NCI-H460 (cell line): ENCODE measurements at places on chromosomes 11 and 22.

- DNase-seq: no peak
Observed at GRCh38 chr11:30171661-30172060, 59.2 kb upstream of the FSHB start.

DNA sequence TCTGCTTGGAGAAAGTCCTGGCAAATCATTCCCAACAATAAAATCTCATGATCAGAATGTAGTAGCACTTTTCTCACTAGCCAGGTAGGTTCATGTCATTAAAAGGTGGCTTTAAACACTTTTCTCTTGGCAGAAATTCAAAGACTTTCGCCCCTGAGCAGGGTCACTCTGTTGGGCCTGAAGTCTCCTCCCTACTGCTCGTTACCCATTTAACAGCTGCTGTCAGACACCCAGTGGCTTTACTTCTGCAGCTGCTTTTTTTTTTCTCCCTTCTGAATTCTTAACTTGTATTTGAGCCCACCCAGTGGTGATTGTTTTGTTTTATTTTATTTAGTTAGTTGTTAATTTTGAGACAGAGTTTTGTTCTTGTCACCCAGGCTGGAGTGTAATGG lies 25.0 kb downstream of the ARHGAP8 start:
- no peak for DNase-seq

DNA sequence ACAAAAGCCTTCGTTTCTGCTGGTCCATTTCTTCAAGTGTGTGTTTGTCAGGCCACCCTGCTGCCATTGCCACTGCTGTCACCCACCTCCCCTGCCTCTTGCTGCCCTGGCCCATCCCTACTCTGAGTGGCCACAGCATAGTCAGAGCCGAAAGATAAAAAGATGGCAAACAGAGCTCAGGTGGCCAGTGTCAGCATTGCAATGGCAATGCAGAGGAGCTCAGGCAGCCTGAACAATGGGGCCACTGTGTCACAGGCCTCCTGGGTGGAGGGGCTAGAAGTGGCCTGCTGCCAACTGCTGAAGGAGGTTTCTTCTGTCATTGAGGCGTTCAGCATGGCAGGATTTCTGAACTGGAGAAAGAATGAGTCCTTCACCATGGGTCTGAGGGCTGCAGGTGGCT lies 137.1 kb downstream of the CSNK2A3 start:
- DNase-seq: no peak

DNA sequence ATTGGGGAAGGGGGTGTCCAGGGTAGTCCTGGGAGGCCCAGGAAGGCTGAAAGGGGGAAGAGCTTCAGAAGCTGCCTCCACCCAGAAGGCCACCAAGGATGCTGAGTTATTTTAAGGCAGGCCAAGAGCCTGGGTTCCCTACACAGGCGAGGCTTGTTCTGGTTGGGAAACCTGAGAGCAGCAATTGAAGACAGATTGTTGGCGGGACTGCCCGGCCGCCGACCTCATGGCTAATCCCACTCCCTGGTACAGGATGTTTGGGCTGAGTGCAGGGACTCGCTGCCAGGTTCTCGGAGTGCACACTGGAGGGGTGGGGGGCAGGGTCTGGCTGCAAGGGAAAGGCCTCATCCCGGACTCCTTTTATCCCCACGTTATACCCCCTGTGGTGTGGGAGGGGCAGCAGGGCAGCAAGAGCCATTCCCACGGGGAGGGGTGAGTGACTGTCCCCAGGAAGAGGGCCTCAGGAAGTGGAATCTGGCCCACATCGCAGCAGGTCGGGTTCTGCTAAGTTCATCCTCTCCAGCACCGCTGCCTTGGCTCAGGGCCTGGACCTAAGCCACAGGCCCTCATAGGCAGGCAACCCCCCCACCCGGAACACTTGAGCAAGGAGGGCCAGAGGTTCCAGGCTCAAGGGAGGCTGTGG lies 43.6 kb upstream of the PRR5 start:
- DNase-seq: no peak

DNA sequence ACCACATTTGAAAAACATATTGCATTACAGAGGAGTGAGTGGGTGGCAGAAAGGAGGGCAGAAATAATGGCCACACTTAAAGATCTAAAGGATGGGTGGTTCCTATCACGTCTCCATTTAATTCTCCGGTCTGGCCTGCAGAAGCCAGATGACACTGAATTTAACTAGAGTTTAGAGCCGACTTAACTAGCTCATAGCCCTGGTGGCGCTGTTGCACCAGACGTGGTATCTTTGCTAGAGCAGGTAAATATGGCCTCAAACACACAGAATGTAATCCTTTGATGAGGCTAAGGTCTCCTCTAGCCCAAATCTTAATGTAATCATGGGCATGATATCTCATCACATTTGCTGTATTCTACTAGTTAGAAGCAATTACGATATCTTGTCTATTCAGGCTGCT lies 51.5 kb upstream of the GAL start:
- peak; percentile 48 for DNase-seq

DNA sequence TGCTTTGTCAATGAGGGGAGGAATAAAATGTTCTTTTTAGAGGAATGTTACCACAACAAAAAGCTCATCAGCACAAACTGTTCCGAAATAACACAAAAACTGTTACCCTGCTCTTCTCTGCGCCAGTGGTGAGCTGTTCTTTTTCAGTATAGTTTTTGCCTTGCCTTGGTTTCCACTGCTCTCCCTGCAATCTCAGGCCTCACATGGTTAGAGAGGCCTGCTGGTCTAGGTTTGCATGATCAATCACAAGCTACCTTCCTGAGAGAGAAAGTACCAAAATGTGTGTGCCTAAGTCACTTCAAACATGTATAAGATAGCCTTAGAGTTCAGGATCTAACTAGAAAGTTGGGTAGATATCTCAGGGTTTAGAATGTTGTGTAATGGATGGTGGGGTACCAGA lies 114.6 kb downstream of the STIM1 start:
- DNase-seq: no peak

DNA sequence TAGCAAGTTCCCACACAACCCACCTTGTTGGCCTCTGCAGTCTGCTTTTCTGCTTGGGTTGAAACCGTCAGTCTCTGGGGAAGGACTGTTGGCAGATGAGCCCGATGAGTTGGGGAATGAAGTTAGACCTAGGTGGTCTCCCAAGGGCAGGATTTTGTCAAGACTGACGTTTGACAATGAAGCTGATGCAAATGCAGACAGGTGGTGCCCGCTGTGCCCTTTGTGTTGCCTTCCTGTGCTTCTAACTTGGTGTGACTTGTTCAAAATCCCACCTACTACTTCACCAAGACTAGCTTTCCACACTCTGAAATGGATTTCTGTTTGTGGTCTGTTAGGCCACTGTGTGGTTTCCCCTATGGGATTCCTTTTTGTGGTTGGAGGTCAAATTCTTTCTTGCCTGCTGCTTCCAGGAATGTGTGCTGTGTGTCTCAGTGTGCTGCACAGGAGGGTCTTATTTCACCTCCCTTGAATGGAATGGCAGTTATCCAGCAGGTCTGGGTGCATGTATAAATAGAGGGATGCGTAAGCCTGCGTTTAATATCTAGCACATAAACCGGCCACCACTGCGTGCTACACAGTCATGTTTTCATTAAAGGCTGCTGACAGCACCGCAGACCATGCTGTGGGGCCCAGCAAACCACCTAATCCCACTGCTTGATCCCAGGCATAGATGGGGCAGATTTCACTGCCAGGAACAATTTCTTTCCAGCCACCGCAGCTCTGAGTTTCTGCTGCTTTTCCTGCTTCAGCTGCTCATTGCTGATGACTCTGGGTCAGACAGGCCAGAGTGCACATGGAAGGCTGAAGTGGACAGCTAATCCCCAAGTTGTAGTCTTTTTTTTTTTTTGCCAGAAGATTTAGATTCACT lies 44.8 kb downstream of the ADAMTS8 start:
- DNase-seq: no peak

DNA sequence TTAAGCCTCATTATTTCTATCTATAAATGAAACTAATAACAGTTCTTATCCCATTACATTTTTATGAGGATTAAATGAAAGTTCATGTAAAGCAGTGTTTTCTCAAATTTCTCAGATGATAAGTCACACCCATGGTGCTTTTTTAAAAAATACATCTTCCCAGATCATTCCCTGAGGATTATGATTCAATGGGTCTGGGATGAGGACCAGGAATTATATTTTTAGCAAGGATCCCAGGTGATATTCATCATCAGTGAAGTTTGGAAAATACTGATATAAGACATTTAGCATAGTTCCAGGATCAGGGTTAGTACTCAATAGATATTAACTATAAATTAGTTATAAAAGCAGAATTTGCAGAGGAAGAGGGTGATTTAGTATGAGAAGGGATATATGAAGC lies 89.1 kb downstream of the BBOX1 start:
- no peak for DNase-seq

GRCh38 chr11:6006395-6006794 lies 351 bp downstream of the OR56A4 start:
- no peak for DNase-seq

DNA sequence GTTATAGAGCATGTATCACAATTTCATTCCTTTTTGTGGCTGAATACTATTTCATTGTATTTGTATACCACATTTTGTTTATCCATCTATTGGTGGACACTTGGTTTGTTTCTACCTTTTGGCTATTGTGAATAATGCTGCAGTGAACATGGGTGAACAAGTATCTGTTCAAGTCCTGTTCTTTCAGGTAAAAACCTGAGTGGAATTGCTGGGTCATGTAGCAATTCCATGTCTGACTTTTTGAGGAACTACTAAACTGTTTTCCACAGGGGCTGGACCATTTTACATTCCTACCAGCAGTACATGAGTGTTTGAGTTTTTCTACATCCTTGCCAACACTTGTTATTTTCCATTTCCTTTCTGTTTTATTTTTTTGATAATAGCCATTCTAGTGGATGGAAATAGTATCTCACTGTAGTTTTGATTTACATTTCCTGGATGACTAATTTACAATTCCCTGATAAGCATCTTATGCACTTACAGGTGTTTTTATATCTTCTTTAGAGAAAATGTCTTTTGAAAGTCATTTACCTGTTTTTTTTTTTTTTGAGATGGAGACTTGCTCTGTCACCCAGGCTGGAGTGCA lies 12.2 kb downstream of the CABIN1 start:
- DNase-seq: no peak

DNA sequence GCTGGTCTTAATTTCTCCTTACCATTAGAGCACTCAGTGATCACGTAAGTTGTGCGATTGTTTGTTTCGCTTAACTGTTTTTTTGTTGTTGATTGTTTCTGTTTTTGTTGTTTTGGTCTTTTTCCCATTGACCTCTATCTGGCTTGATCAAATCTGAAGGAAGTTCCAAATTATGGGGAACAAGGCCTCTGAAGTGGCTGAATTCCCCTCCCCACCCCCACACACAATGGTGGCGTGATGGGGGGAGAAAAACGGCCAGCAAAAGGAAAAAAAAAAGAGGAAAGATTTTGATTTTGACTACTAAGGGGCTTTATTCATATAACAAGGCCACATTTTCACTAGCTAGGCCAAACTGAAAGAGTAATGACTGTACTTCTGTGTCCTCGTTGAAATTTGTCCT lies 53.6 kb downstream of the OSBPL5 start:
- DNase-seq: no peak

DNA sequence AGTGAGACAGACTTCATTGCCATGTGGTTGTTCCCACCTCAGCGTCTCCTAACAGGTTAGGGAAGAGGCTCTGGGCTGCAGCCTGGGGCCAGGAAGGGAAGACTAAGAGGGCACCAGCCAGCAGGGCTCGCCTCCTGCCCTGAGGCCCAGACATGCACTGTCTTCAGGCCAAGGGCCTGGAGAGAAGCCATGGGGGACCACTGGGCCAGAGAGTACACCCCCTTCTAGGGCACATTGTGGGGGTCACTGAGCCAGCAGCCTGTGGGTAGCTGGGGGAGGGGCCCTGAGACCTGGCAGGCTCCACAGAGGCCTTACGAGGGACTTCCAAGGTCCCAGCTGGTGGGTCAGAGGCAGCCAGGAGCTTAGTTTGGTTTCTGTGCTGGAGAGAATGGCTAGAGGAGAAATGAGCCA lies 25.0 kb upstream of the MYRF start:
- DNase-seq: no peak

- DNase-seq: no peak
Observed at GRCh38 chr11:59761993-59762392, 6.8 kb downstream of the STX3 start.

DNA sequence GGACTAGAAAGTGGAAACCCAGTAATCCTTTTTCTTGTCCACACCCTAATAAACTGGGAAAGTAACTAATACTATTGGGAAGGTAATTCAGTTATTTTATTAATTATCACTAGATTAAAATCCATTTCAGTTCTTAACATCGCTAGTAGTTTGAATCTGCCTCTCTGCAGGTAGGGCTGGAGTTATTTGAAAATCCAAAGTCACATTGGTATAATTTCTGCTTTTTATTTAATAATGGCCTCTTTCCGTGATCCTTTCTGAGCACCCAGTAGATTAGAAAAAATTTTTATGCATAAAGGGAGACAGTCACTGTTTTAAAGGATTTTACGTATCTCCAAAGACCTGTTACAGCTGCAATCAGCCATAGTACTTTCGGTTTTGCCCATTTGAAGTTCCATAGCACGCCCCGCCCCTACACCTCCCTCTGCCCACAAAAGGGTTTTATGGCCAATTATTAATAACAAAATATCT lies 605 bp upstream of the COPB1 start:
- DNase-seq: no peak

GRCh38 chr11:76380159-76380976 lies 564 bp downstream of the THAP12 start:
- no peak for DNase-seq

DNA sequence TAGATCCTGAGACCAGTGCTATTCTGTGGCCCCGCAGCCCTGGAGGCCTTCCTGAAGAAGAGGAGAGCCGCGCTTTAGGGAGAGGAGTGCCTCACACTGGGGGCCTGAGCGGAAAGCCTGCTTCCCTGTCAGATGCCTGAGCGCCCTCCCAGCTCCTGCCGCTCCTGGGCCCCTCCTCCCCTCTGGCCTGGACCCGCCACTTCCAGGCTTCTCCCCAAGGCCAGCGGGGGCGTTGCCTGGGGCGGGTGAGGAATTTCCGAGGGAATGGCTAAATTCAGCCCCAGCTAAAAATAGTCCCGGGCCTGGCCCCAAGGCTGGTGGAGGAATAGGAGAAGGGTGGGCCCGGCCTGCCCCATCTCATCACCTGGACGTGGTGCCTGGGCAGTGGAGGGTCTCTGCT lies 15.4 kb downstream of the ARHGEF17 start:
- no peak for DNase-seq

GRCh38 chr11:77967121-77967520 lies 27.3 kb downstream of the INTS4 start:
- no peak for DNase-seq

DNA sequence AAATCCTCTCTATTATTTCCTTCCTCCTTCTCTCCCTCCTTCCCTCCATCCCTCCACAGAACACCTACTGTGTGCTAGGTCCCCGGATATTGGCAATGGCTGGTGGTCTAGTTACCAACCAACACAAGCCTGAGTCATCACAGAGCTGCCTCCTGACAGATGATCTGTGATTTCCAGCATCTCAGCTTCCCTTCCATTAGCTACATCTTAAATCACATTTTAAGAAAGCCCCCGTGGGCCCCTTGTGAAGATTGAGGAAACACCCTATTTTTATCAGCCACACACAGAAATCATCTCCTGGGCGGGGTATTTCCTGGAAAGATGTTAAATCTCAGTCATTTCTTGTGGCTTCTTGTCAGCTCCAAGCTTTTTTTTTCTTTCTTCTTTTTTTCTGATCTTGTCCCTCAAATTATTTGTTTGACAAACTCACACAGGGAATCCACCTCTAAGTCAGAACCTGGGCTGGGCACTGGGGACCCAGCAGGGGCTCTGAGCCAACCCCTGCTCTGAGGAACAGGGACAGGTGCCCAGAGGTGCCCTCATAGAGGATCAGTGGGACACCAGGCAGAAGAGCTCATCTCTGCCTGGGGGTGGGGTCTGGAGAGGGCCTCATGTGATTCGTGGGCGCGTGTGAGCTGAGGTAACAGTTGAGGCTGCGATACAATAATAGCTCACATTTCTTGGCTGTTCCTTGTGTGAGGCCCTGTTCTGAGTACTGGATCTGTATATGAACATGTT lies 42.4 kb downstream of the CACNA1I start:
- no peak for DNase-seq
